ENCODE measurements at places on chromosomes 5 and 9.

DNA sequence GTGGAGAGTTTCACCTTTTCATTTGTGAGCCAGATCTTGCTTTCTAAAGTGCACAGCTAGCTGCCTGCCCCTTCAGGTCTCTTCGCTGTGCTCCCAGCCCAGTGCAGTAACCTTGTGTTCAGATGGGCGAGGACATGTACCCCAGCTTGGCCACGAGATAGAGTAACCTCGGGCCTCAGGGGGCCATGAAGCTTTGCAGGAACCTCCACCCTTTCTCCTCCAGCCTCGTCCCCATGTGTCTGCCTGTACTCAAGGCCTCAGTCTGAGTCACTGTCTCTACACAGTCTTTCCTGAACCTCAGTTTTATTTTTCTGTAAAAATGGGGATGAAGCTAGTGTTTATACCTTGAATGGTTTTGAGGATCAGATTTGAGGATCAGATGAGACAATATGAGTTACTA lies 37.9 kb downstream of the ERGIC1 start:
- no peak for DNase-seq

- DNase-seq: no peak
These were observed 151.7 kb upstream of the MOCS2 start for GRCh38 chr5:53261245-53261644.

- no peak for DNase-seq
These were observed 140.5 kb upstream of the TARS1 start for GRCh38 chr5:33300209-33300742.

GRCh38 chr5:159478950-159479349 lies 148.7 kb upstream of the IL12B start:
- DNase-seq: no peak

DNA sequence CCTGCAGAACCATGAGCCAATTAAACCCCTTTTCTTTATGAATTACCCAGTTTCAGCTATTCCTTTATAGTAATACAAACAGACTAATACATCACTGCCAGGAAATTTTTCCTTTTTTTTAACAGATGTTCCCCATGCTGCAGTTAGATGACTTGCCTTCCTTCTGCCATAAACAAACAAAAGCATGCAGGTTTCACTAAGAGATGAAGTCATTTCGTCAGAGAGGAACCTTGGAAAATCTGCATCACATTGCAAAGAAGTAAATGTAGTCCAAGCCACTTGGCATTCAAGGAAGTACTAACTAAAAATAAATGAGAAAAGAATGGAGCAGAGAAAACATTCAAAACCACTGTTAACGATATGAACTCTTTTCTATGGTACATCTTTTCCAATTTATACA lies 194.1 kb upstream of the EFNA5 start:
- DNase-seq: no peak

DNA sequence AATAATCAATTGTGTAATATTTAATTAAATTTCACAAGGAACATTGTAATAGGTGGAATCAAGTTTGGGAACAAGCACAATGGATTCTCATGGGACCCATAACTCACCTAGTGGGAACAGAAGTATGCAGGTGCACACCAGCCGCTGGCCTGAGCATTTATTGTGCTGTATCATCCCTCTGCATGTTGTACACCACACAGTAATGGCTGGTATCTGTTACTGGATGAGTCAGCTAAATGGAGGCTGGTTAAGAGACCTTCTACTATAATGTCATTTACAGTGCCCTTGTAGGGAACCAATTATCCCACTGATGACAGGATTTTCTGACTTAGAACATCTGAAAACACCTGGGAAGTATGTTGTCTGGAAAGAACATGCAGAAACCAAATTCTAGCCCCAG lies 3.2 kb upstream of the MAP3K1 start:
- no peak for DNase-seq

- no peak for DNase-seq
These were observed 6.5 kb upstream of the EBF1 start for GRCh38 chr5:159106193-159106568.
